SJSA1 (cell line): ENCODE measurements at places on chromosomes 13 and 19. TPM values are rescaled to one million over a fixed set of nuclear protein-coding genes. Genes with fewer than 3 reads are reported as not detected.

DNA sequence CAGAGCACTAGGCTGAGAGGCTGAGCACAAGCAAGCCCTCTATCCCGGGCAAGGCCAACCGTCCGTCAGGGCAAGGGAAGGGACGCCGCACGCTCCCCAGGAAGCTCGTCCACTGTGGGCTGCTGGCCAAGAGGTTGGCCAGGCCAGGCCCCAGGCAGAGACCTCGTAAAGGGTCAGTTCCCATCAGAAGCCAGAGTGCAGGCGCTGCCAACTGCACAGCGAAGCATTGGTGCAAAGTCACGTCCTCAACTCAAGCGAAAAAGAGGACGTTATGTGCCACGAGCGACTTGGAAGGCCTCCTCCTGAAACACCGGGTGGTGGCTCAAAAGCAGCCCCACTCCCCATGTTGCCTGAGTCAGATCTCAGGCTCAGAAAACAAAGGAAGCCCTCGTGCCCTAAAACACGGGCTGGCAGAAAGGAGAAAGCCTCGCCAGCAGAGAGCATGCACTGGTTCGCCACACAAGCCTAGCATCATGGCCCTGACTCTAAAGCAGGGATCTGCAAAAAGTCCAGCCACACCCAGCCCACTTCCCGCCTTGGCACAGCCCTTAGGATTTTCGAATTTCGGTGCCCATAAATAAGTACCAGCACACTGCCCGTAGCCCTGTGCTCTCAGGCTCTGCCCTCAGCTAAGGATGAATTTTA lies 4.7 kb downstream of the AKAP8 start:
- no peak for DNase-seq

DNA sequence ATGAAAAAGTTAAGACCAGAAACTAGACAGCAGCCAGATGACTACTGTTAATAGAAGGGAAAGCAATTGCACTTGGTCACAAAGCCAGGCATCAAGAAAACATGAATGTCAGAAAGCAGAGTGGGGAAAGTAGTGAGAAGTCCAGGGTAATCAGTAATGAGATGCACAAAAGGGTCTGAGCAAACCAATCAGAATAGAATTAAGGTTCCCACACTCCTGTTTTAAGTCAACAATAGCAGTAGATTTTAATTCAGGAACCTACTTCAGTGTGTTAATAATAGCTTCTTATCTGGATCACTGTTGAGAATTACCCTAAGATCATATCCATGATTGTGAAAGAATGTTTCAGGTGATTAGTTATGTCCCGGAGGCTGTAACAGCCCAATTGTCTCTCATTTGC lies 72.6 kb upstream of the KLF5 start:
- no peak for DNase-seq

DNA sequence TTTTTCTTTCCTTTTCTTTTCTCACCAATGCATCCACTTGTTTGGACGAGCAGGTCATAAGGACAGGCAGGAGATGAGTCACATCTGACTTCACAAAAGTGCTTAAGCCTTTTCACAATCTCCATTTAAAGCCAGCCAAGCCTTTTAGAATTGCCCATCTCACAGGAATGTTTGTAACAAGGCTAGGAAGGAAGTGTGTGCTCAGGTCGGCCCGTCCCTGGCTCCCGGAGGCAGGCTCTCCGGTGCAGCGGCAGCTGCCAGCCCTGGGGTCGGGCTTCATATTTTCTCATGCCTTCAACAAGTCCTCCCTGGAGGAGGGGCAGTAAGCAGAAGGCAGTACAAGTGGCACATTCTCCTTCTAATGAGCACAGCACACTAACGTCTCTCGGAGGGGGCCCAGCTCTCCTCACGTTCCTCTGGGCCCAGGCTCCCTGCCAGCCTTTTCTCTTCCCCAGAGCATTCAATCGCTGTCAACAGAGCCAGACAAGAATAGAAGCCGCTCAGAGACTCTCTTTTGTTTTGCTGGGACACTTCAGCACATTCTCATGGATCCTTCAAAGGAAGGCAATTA lies 180.5 kb downstream of the COL4A1 start:
- DNase-seq: peak; percentile 97

DNA sequence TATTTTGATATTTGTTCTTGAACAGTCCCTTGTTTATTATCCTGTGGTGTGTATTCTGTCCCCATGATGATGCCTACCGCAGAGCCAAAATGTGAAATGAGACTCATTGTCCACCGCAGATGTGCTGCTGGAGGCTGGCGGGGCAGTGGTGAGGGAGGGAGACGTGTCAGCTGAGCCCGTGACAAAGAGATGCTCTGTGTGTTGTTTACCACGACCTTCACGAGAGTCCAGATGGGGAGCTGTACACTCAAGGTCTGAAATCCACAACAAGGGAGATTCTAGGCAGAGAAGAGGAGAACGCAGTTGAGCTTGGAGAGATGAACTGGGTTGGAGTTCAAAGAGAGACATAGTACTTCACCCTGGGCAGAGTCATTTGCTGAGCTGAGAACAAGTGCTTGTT lies 20.8 kb upstream of the AMER2 start:
- DNase-seq: no peak

CLN5 gene
- 25.3 and 25.9 TPM in 2 replicates for total RNA-seq

IGFL3 gene
- total RNA-seq: not detected in 2 replicates
